ENCODE measurements at places on chromosomes 3 and 15. TPM values are rescaled to one million over a fixed set of nuclear protein-coding genes. Genes with fewer than 3 reads are reported as not detected.
A peak's percentile ranks its signal among the peaks of the same experiment; 100 is the strongest.

GRCh38 chr15:41411441-41411840 is 5.5 kb upstream of the RTF1 start:
- no peak for ATAC-seq

DNA sequence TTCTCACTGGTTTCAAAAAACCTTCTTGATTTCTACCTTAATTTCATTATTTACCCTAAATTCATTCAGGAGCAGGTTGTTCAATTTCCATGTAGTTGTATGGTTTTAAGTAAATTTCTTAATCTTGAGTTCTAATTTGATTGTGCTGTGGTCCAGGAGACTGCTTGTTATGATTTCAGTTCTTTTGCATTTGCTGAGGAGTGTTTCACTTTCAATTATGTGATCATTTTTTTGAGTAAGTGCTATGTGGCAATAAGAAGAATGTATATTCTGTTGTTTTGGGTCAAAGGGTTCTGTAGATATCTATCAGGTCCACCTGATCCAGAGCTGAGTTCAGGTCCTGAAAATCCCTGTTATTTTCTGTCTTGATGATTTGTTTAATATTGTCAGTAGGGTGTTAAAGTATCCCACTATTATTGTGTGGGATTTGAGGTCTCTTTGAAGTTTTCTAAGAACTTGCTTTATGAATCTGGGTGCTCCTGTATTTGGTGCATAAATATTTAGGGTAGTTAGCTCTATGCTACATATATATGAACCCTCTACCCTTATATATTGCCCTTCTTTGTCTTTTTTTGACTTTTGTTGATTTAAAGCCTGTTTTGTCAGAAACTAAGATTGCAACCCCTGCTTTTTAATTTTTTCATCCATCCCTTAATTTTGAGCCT is 158.4 kb upstream of the TPRG1 start:
- no peak for ATAC-seq

DNA sequence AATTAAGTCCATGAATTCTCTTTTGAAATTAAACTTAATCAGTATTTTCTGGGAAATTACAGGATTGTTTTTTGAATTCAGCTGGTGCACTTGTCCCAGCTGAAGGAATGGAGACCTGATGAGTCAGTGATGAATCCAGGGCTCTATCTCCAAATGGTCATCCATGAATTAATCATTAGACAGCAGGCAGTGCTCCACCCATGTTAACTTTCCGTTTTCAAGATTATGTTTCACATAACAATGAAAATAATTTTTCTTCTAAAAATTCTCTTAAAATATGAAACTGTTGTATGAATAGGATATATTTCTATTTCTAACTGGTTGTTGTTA is 13.9 kb upstream of the PAQR9 start:
- no peak for ATAC-seq

GRCh38 chr3:123458255-123458654 is 9.4 kb upstream of the ADCY5 start:
- ATAC-seq: no peak

DNA sequence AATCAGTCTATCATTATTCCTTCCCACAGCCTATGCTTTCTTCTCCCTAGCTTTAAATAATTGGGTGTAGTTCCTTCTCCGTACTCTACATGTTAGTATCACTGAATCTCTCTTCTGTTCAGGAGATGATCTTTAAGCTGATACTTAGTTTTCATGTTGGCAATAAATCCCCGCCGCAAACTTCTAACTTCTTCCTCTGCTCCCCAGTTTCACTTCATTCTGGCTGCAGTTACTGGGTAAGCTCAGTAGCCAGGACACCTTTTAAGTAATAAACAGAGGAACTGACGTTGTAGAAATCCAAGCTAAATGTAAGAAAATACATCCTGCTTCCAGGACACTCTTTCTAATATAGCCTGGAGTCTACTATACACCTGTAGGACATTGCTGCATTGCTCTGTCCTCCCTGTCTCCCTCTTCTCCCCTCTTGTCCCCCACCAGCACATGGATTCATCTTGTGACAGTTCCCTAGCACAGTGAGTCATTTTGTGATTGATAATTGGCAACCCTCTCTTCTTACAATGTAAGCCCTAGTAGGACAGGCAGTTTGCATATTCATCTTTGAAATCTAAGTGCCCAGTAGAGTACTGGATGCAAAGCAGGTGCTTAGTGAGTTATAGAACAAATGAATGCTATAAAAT is 598.2 kb downstream of the UNC13C start:
- ATAC-seq: no peak

- peak; percentile 8 for ATAC-seq
These were observed 5.3 kb downstream of the ARL6IP5 start for GRCh38 chr3:69090021-69090420.

- ATAC-seq: no peak
These were observed 55.0 kb upstream of the TIPARP start for GRCh38 chr3:156619376-156619775.

- no peak for ATAC-seq
These were observed 3.2 kb downstream of the KCTD6 start for GRCh38 chr3:58495101-58495500.

Gene ACP3
- 1.1 TPM for total RNA-seq

- no peak for ATAC-seq
These were observed 4.9 kb downstream of the BTD start for GRCh38 chr3:15606434-15606891.

- ATAC-seq: no peak
These were observed 30.8 kb downstream of the ST3GAL6 start for GRCh38 chr3:98793971-98794370.

GRCh38 chr3:194395778-194396538 is 3.1 kb downstream of the GP5 start:
- ATAC-seq: peak; percentile 57

Gene RAB7A
- 77.9 TPM for total RNA-seq

GRCh38 chr3:132720228-132720627 is 2.0 kb downstream of the NPHP3 start:
- no peak for ATAC-seq

Gene MESP1
- 0.27 TPM for total RNA-seq

DNA sequence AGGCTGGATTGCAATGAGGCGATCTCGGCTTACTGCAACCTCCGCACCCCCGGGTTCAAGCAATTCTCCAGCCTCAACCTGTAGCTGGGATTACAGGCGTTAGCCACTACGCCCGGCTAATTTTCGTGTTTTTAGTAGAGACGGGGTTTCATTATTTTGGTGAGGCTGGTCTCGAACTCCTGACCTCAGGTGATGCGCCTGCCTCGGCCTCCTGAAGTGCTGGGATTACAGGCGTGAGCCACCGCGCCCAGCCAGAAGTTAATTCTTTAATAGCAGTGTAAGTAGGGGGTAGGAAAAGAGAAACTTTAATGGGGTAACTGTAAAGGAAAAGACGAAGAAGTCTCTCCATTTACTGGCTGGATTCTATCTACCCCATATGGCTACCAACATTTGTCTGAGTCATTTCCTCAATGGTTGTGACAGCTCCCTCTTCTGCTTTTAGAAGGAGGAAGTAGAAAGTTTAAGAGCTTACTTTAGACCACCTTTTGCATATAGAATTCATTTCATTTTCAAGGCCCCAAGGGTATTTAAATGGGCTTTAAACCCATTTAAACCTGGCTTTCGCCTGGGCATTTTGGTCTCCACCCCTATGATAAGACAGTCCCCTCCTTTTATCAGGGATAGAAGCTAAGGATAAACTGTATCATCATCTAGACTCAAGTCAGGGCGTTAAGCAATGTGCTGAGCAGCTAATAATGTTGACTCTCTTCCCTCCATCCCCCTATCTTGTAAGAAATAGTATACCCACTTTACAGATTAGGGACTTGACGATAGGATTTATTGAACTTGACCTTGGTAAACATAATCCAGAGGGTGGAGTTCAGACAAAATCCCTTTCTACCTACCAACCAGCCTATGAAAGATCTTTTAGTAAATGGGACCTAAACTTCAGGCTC is 1.1 kb upstream of the CDV3 start:
- ATAC-seq: no peak

DNA sequence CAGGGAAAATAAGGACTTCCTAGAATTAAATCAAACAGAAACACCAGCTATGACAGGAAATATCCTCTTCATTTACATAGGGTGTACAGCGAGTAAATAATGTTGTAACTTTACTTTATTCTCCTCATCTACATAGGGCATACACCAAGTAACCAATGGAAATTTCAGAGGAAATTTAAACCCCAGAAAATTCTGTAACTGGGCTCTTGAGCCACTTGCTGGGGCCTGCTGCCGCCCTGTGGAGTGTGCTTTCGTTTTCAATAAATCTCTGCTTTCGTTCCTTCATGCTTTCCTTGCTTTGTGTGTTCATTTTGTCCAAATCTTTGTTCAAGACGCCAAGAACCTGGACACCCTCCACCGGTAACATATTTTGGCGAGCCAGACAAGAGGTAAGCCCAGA is 990.4 kb upstream of the CADM2 start:
- no peak for ATAC-seq

- ATAC-seq: no peak
These were observed 45.0 kb upstream of the FGF12 start for GRCh38 chr3:192772240-192772894.

GRCh38 chr3:197501496-197501878 is 54.3 kb downstream of the BDH1 start:
- ATAC-seq: no peak

- no peak for ATAC-seq
These were observed 711.0 kb downstream of the MECOM start for GRCh38 chr3:168952551-168952950.

- no peak for ATAC-seq
These were observed 2.7 kb downstream of the BCL6 start for GRCh38 chr3:187742351-187743171.

DNA sequence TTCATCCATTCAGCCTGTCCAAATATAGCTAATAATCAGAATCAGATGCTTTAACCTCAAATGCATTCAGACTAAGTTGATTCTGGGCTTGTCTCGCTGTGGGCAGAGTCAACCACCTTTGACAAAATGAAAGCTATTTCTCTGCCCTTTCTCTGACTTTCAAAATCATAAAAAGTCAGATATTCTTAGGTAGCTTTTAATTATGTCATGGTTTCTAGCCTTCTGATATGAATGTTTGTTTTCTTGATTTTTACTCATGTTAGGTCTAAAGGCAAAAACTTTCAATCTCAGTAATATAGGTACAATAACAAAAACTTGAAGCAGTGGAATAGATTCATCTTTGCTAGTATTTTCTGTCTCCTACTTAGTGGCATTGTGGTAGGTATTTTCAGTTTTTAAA is 25.3 kb upstream of the C15orf61 start:
- ATAC-seq: no peak

Gene RLBP1
- total RNA-seq: not detected

Gene CCDC33
- total RNA-seq: not detected

Gene ATP8B4
- total RNA-seq: 9.8 TPM

Gene PAQR5
- total RNA-seq: 0.62 TPM

Data from gastroesophageal sphincter (tissue), 4 donors.